Ascending aorta (tissue), 2 donors: ENCODE measurements at places on chromosomes 3 and 15.

DNA sequence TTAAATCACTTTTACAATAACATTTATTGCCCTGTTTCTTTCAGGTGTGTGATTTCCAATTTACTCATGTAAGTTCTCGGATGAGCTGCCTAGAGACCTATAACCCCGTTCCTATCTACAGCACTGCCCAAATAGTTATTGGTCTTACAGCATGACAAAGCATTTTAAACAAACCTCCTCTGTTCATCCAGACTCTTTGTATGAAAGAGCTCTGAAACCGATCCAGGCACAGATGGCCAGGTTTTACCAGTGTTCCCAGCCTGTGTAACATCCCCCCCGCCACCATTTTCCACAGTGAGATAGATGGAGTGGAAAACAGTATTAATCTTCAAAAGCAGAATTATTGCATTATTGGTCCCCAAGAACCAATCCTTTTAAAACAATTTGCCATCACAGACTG lies 59.0 kb upstream of the SPTSSB start:
- DNase-seq, result no peak

- DNase-seq, result no peak
Measured at GRCh38 chr3:179299316-179299715, 23.5 kb upstream of the ZNF639 start.

GRCh38 chr15:51229907-51230330 lies 108.5 kb downstream of the CYP19A1 start:
- DNase-seq, result no peak

GRCh38 chr3:5197022-5197421 lies 9.5 kb downstream of the EDEM1 start:
- DNase-seq, result no peak

GRCh38 chr3:154040283-154040682 lies 80.9 kb upstream of the ARHGEF26 start:
- DNase-seq, result no peak

DNA sequence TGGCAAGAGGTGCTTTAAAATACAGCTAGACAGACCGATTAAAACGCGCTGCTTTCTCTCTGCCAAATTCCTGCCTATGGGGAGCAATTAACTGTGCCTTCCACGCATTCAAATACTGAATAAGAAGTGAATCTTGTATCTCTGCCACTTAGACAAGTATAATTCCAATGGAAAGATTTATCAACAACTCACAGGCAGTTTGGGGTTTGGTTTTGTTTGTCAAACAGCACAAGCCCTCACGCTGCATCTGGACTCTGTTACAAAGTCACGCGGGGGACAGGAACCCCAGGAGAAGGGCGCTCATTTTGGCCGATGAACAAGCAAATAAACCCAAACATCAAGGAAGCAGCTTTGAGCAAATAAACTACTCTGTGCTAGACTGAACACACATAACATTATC lies 61.8 kb upstream of the TMCO5A start:
- no peak for DNase-seq

DNA sequence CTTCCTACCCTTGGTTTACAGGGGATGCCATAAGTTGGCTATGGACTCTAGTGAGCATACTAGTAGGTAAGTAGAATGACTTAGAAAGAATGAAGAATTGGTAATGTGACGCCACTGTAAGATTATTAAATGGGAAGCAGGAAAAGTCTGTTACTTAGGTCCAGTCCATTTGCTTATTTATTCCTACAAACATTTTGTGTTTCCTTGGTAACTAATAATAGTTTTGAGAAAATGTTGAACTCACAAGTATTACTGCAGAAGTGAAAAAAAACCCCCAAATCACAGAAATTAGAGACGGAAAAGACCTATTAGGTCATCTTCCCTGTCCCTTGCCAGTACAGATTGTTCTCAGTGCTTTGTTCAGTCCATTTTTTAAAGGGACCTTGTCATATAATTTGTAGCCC lies 63.5 kb downstream of the CMSS1 start:
- no peak for DNase-seq

- DNase-seq, result peak; percentile 18
Measured at GRCh38 chr3:195072916-195073564, 197.9 kb downstream of the XXYLT1 start.

GRCh38 chr15:66682865-66683264 lies 19.2 kb upstream of the SMAD6 start:
- DNase-seq, result no peak

- DNase-seq, result no peak
Measured at GRCh38 chr3:111729087-111729846, 129.8 kb upstream of the PHLDB2 start.

DNA sequence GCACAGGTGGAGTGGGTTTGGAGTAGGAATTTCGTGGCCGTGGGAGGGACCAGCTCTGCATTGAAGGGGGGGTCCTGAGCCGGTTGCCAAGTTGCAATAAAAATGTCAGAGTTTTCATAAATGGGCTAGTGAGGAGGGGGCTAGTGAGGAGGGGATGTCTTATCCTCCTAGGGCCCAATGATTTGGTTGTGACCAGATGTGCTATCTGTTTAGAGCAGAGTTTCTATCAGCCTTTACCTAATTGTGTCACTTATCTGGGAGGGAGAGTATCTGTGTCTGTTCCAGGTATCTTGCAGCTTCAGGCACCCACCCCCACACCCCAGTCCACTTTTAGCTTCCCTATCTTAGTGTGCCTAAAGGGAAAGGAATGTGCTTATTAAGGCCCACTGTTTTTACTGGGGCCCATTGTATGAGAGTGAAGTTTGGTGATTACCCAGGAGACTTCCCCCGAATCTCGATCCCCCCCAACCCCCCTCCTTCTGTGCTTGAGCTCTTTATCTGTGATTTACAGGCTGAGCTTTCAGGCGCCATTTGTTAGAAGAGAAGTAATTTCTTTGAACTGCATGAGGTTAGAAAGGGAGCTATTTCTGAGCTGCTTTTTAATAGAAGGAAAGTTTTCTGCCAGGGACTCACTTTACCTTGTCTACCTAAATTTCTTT lies 42.6 kb downstream of the PPCDC start:
- no peak for DNase-seq

GRCh38 chr15:90264671-90265070 lies 801 bp upstream of the NGRN start:
- DNase-seq, result no peak

- DNase-seq, result no peak
Measured at GRCh38 chr3:134640872-134641470, 9.9 kb downstream of the KY start.

DNA sequence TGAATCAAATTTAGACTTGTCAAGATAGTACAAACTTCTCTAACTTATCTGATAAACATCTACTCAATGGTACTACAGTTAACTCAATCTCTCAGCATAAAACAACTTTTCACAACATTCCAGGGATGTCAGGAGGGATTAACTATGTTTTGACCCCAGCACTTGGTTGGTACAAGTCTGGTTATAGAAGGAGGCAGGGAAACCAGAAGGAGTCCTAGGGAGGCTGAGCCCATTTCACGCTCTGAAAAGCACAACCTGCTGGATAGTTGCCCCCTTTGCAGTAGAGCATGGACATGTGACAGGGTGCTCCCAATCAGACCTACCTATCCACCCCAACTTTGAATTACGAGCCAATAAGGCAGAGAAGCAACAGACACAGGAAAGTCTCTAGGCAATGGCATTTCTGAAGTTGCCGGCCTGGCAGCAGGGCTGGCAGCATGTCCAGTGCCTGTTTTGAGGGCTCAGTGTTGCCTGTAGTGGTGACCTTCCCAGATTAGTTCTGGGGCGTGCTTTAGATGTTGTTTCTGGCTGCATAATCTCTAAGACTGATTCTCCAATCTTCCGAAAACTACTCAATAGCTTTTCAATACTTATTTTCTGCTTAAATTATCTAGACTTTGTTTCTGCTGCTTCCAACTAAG lies 8.2 kb downstream of the ANKUB1 start:
- no peak for DNase-seq

DNA sequence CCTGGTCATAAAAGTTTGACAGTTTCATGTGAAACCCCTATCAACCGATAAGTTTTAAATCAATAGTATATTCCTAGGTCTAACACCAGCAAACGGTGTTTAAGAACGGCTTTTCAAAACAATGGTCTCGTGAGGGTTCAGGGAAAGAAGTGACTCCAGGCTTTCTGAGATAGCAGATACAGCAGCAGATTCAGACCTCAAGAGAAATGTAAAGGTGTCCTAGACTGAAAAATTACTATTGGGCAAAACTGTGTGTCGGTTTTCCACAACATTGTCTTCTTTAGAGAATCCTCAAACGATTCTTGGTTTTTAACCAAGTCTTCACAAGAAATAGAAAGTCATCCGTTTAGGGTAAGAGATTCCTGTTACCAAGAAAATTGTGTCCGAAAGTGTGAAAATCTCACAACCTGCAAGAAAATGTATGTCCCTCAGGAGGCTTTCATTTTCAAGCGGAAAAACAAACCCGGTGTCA lies 1.2 kb downstream of the SETD2 start:
- DNase-seq, result no peak

DNA sequence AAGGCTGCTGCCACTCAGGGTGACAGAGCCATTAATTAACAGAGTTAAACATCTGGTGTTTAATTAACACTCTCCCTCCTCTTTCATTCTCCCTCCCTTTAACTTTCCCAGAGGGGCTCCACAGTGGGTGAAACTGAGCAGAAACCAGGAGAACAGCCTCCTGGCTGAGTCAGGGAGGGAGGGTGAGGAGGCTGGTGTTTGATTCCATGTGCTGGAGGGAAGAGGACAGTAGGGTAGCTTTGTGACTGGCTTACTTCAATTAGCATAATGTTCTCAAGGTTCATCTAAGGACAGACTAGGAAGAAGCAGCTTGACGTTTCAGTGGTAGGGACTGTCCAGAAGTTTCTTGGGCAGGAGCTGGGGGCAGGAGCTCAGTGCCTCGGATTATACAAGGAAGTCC lies 62.8 kb downstream of the SEMA5B start:
- DNase-seq, result no peak

- DNase-seq, result no peak
Measured at GRCh38 chr3:100455841-100456550, 36.4 kb upstream of the TMEM45A start.

- no peak for DNase-seq
Measured at GRCh38 chr3:66303491-66303901, 82.7 kb downstream of the SLC25A26 start.

DNA sequence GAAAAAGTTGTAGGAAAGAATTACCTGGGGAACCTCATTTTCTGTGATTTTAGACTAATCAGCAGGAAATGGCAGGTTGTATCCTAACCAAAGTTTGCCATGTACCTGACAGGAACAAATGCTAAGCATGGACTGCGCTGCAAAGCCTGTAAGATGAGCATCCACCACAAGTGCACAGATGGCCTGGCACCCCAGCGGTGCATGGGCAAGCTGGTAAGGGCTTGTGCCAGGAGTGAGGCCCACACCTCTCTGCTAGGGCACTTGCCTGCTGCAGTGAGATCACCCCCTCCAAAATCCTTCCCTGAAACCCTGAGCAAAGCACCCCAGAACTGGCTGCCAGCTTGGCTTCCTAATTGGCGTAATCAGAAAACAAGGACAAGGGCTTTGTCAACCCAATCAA lies 102.6 kb downstream of the STAC start:
- DNase-seq, result no peak

- DNase-seq, result no peak
Measured at GRCh38 chr3:159798951-159799350, 189.7 kb upstream of the IL12A start.

- DNase-seq, result no peak
Measured at GRCh38 chr3:149270180-149270579, 48.6 kb upstream of the CP start.

GRCh38 chr3:16460886-16461285 lies 52.6 kb downstream of the RFTN1 start:
- no peak for DNase-seq

- no peak for DNase-seq
Measured at GRCh38 chr3:138567403-138567802, 26.7 kb downstream of the CEP70 start.

GRCh38 chr3:180250172-180250571 lies 213.4 kb upstream of the PEX5L start:
- no peak for DNase-seq

DNA sequence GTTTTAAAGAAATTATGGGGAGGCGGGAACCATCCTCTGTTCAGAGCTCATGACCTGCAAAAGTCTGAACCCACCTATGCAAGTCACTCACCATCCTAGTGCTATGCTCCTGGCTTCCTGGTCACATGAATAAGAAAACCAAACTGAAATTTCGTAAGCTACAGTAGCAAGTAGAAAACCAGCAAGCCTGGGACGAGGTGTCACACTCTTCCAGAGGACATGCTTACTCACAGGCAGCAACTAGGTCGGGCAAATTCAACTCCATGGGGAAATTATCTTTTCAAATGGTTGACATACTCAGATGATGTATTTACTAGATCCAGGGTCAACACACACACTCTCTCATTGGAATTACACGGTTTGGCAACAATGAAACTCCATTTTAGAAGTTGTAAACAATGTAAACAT lies 31.3 kb downstream of the LDHAL6B start:
- DNase-seq, result no peak

DNA sequence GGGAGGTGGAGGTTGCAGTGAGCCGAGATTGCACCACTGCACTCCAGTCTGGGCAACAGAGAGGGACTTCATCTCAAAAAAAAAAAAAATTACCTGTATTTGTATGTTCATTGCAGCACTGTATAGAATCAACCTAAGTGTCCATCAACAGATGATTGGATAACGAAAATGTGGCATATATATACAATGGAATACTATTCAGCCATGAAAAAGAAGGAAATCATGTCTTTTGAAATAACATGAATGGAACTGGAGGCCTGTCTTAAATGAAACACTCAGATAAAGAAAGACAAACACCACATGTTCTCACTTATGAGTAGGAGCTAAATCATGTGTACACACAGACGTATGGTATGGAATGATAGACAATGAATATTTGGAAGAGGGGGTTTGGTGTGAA lies 59.4 kb upstream of the MEF2A start:
- no peak for DNase-seq

DNA sequence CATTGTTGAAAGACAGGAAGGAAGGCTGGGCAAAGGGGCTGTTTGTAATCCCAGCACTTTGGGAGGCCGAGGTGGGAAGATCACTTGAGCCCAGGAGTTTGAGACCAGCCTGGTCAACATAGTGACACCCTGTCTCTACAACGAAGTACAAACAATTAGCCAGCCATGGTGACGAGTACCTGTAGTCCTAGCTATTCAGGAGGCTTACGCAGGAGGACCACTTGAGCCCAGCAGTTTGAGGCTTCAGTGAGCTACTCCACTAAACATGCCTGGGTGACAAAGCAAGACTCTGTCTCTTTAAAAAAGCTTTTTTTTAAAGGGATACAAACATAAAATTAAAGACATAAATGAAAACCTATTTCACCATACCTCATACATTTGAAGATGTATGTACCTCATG lies 11.1 kb downstream of the SERP1 start:
- DNase-seq, result no peak

- no peak for DNase-seq
Measured at GRCh38 chr15:85306946-85307686, 73.3 kb upstream of the AKAP13 start.

DNA sequence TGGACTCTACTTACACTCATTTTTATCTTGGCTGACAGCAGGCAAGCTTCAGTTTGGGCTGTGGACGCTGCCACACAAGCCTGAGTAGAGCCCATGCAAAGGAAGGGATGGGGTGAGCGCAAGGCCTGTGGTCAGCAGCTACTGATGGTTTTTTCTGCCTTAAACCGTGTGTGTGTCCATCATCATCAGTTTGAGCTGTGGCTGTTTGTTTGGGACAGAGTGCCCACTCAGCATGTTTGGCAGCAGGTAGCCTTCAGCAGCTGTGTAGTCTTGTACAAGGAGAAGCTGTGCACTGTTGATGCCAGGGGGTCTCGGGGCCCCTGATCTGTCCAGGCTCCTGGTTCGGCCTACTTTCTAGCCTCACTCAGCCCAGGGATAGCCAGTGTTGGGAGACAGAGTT lies 3.5 kb downstream of the RBM15B start:
- DNase-seq, result no peak
